ENCODE measurements at places on chromosomes 16 and 17.

GRCh38 chr16:82045465-82045864 is 10.4 kb downstream of the HSD17B2 start:
- DNase-seq: no peak

- DNase-seq: no peak
Observed at GRCh38 chr17:12406623-12407215, 259.0 kb upstream of the MYOCD start.

- DNase-seq: peak; percentile 60
Observed at GRCh38 chr16:1414532-1415260, at the start of gene UNKL. Gene UNKL (minus strand): TSS chr16:1414704. CDS start chr16:1414691, 13 bp downstream.

DNA sequence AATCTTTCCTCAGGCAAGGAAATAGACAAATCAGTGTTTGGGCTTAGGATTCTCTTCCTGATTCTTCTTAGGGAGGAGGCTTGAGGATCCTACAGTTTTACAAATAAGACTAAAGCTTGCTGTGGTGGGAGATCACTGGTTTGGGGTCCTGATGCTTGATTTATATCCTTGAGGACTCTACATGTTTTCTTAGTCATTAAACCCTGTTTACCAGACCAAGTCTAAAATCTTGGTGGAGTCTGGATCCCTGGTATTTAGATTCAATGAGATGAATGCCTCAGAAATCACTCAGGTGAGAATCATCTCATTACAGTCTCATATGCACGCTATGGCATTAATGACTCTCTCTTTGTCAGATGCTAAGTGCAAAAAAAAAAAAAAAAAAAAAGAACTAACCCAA is 304.3 kb upstream of the SALL1 start:
- DNase-seq: no peak

- no peak for DNase-seq
Observed at GRCh38 chr17:917391-917811, 62.2 kb downstream of the NXN start.

DNA sequence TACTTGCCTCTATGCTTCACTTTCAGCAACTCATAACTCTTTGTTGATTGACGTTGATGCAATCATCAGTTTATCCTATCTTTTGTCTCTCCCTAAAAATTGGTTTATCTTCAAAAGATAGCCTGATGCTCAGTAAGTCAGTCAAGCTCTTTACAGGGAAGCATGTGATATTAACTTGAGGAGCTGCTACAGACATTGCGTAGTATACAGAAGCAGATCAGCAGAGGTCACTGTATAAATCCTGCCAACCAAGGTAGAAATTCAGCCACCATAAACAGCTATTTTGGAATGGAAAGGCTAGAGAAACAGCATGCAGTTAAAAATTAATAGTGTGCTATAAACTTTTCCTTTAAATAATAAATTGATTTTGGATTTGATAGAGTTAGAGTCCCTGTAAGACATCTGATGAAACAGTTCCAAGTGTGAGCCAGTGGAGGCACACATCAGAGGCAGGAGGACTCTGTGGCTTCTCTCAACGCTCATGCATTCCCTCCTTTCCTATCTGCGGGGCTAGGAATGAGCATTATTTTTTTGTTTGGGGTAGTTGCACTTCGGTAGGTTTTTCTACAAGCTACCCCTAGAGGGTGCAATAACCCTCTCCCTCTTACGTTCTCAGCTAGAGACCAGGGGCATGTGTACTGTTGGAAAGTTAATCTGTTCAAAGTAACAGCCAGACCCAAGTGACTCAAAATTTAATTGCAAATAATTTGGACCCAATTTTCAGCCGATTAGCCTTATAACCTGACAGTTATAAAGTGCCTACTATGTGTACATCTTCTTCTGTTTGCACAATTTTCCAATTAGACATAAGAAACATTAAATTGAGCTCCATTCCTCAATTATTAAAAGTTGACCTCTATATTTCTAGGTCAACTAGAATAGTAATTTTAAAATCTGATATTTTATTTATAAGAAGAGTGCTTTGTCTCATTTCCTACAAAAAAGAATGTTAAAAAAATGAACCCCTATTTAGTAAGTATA is 647.7 kb upstream of the SOX9 start:
- DNase-seq: peak; percentile 43

DNA sequence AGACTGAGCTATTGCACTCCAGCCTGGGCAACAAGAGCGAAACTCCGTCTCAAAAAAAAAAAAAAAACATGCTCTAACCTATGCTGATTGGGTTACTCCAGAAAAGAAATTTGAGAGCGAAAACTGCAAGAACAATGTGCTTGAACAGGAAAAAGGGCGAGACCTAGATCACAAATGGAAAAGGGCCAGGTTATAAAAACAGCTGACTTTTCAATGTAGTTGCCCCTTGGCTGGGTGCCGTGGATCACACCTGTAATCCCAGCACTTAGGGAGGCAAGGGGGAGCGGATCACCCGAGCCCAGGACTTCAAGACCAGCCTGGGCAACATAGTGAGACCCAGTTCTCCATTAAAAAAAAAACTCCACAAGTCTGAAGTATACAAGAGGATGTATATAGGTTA is 48.8 kb downstream of the MRM3 start:
- DNase-seq: no peak

- DNase-seq: no peak
Observed at GRCh38 chr16:54724346-54724925, 206.2 kb upstream of the IRX5 start.

GRCh38 chr16:583815-584591 is 5.9 kb upstream of the RAB40C start:
- no peak for DNase-seq

DNA sequence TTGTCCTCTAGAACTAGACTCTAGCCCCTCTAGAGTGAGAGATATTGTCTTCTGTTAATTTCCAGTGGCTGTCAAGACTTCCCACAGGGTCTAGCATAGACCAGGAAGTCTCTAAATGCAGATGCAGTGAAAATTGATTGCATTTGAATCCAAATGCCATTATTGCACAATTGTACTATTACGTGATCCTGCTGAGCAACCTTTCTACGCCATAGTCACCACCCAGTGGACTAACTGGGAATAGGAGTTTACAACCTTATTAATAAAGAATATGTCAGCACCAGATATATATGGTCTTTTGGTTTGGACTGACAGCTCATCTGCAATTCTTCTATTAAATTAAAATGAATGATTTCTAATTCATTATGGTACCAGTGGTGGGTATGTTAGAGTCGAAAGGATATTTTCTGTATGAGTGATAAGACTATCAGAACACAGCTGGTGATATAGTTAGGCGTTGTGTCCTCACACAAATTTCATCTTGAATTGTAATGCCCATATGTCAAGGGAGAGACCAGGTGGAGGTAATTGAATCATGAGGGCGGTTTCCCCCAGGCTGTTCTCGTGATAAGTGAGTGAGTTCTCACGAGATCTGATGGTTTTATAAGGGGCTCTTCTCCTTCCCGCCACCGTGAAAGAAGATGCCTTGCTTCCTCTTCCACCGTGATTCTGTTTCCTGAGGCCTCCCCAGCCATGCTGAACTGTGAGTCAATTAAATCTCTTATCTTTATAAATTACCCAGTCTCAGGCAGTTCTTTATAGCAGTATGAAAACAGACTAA is 138.9 kb upstream of the CA10 start:
- DNase-seq: peak; percentile 47

GRCh38 chr17:48546137-48546923 is 1.4 kb upstream of the HOXB2 start:
- no peak for DNase-seq

DNA sequence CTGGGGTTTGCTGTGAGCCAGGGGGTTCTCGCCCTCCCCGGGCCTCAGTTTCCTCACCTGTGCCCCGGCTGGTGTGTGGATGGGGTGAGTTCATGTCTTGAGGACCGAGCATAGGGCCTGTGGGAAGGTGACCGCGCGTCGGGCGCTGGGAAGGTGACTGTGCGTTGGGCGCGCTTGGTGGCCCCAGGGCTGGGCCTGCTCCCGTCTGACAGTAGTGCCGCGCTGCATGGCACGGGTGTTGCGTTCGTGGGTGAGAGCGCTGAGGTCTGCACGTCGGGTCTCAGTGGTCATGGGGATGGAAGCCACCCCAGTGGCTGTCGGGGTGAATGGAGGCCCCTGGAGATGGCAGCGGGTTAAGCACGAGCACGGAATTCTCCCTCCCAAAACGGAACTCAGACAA is 9.2 kb downstream of the ASPSCR1 start:
- DNase-seq: no peak

- DNase-seq: no peak
Observed at GRCh38 chr16:29982560-29983419, 9.1 kb downstream of the TAOK2 start.

DNA sequence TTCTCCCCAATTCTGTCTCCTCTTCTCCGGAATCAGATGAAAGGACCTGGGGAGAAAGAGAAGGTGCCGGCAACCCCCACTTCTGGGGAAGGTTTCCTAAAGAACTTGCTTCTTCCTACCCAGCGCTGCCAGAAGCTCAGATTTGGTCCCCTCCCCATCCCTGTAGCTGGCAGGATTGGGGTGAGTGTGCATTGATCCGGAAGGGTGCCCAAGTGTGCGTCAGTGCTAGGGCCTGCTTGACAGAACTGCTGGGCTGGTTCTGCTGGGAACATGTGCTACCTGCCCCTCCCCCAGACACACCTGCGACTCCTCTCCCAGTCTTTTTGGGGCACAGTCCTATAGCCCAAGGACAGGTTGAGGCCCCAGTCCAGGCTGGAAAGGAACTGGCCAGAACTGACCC is 3.3 kb downstream of the ARL4D start:
- DNase-seq: no peak

DNA sequence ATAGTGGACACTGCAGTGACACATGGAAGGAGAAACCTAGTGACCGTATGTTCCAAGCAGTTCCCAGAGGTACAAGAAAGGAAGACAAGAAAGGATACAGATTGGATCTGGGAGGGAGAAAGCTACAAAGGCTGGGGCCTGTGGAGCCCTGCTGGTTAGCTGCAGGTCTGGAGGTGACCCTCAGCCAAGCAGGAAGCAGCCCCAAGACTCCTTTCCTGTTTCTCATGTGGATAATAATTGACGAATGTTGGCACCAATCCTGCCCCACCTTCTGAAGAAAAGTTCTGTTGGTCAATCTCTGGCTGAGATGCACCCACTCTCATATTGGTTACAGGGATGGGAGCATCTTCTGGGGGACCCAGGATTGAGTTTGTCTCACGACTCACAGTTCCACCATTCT is 99.8 kb downstream of the SHISA6 start:
- no peak for DNase-seq

DNA sequence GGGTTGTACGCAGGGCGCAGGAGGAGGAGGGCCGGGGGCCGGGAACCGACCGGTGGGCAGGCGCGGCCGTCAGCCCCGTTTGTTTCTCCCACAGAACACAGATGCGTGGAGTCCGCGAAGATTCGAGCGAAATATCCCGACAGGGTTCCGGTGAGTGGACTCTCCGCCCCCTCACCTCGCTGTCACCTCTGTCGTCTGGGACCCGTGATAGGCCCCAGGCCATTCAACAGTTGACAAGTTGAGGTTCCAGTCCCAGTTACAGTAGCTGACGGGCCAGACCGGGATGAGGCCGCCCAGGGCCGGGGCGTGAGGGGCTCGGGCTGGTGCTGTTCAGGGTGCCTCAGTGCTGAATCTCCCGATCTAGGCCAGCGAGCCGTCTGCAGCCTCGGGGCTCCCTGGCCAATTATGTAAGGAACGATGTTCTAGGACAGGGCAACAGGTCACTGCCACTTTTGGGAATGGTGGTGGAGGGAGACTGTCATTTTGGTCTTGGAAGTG is 628 bp downstream of the GABARAPL2 start:
- DNase-seq: peak; percentile 50

DNA sequence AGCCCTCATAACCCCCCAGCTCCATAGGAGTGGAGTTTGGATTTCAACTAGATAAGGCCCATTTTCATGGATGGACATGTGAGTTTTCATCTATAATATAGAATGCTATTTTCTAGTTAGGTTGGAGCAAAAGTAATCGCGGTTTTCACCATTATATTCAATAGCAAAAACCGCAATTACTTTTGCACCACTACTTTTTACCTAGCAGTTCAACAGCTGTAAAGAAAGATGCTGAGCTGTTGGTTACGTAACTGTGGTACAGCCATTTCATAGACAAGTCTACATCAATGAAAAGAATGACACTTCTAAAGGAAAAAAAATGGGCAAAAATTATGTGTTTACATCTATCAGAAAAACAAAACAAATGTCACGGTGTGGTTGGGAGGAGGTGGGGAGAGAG is 507.7 kb downstream of the MAF start:
- DNase-seq: no peak

GRCh38 chr16:58636466-58636865 is 6.8 kb upstream of the CNOT1 start:
- no peak for DNase-seq

DNA sequence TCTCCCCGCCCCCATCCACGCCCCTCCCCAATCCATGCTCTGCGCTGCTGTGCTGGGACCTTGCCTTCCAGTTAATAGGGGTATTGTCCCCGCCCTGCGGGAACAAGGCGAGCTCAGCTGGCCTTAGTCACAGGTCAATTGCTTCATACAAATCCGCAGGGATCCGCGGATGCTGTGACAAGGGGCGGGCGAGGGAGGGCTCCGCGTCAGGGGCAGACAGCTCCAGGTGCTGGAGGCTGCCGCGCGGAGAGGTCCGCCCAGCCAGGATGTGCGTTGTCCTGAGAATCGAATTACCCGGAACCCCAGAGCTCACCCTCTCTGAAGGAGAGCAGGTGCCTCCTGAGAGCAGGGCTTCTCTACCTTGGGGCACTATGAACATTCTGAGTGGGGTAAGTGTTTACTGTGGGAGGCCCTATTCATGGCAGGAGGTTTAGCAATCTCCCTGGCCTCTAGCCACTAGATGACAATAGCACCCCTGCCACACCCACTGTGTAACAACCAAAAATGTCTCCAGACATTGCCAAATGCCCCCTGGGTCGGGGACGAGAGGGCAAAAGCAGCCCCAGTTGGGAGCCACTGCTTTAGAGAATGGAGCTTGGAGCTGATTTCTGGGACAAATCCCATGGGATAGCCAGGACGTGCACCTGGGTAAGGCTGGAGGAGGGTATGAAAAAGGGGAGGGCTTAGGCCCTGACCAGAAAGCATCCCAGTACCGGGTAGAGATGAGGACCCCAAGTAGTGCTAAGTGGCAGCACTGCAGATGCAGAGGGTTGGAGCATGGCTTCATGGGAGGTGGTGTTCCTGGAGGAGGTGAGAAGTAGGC is 138.2 kb downstream of the CYLD start:
- DNase-seq: no peak

GRCh38 chr16:29779474-29779873 is 1.4 kb downstream of the ZG16 start:
- DNase-seq: no peak

DNA sequence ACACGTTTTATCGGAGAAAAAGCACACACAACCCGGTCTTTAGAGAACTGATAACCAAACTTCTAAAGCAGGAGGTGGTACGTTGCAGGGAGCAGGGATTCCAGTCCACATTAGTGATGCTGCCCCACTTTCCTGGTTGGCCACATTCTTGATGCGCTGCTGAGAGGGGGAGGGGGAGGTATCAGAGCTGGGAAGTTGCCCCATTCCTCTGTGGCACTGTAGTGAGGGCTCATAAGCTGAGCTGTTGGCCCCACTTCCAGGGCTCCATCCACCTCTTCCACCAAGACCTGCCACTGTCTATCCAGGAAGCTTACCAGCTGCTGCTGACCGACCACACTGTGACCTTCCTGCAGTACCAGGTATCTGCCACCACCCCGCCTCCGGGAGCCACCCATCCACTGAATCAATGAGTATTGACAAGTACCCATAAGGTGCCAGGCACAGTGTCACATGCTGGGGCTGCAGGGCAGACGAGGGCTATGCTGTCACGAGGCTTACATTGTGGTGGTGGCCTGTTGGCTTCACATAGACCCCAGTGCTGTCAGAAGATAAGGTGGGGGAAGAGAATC is 1.1 kb downstream of the TSEN54 start:
- DNase-seq: peak; percentile 40

All from RKO (cell line).